ENCODE measurements at places on chromosomes 16 and 17.
A peak's percentile ranks its signal among the peaks of the same experiment; 100 is the strongest.

DNA sequence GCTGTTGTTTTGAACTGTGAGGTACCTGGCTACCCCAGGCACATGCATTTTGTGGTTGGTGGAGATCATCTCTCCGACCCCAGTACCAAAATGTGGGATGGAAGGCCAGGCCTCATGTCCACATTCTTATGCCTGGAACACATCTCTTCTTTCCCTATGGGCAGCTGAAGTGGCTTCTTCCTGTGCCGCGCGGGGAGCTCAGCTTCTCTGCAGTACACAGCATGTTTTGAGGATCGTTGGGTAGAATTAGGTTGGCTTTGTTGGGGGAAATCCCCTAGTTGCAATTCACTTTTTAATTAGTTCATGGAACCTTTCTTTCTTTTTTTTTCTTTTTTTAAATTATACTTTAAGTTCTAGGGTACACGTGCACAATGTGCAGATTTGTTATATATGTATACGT, 242.1 kb downstream of the MSI2 start:
- DNase-seq = no peak

GRCh38 chr16:5905935-5906334, 808.3 kb upstream of the EEF2KMT start:
- no peak for DNase-seq

- no peak for DNase-seq
Measured at GRCh38 chr17:6648181-6648580, 3.2 kb downstream of the MED31 start.

DNA sequence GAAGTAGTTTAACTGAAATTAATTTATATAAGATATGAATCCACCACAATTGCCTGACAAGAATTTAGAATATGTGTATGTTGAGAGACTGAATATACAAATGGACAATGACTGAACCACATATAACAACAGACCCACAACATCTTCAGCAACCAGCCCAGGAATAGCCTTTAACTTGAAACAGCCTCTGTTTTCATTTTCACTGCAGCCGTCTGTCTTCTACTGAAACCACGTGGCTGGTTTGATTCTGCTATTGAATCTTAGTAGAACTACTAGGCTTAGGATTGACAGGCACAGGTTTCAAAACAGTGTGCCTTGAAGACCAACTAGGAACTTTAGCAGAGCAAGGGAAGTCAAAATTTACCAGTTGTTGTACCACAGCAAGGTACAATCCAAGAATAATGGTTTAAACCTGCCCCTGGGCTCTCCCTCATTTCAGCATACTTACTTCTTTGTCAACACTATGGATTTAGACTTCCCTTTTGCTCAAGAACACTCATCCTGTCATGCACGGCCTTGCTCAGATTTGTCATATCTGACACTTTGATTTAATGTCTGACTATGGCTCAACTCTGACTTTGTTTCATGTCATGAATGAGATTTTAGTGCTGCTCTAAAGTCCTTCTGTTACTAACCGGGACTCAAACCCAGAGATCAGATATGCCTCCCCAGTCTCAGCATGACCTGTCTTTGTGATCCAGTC, 355.0 kb downstream of the KIF2B start:
- no peak for DNase-seq

- no peak for DNase-seq
Measured at GRCh38 chr17:28290703-28291102, 28.3 kb upstream of the TMEM97 start.

- no peak for DNase-seq
Measured at GRCh38 chr17:10843811-10844210, 5.9 kb upstream of the PIRT start.

DNA sequence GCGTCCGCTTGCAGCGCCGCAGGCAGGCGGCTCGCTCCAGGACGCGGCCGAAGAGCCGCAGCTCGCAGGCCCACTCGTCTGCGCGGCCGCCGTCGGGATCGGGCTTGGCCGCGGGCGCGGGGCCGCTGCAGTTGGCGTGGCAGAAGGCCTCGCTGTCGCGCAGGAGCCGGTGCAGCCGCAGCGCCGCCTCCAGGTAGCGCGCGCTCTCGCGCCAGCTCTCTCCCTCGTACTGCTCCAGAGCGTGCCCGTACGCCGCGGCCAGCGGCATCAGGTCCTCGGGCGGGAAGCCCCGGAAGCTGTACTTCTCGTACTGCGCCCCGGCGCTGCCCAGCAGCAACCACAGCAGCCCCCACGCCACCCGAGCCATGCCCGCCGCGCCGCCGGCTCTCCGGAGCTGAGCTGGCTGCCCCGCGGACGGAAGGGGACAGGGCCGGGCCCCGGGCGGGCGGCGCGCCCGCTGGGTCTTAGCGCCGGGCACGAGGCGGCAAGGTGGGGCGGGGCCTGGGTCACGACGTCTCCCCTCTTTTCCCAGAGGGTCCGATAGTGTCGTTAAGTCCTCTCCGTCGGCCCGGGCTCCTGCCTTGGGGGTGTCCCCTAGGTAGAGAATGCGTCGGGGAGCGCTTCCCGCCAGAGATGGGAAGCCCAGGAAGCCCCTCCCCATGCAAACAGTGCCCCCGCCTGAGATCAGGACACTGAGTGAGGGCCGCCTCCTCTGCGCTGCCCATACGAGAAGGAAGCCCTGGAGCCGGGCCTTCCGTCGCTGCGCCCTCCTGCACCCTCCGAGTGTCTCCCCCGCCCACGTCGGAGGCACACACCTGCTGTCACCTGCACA, at the start of gene P3H4:
Gene P3H4 (minus strand): TSS at position 401 of the 832 bp plus-strand sequence. CDS start 34 bp downstream, at position 367.
- DNase-seq = peak; percentile 90

- no peak for DNase-seq
Measured at GRCh38 chr16:76125871-76126270, 151.3 kb upstream of the CNTNAP4 start.

GRCh38 chr17:17150448-17150800, 55.7 kb downstream of the PLD6 start:
- no peak for DNase-seq

DNA sequence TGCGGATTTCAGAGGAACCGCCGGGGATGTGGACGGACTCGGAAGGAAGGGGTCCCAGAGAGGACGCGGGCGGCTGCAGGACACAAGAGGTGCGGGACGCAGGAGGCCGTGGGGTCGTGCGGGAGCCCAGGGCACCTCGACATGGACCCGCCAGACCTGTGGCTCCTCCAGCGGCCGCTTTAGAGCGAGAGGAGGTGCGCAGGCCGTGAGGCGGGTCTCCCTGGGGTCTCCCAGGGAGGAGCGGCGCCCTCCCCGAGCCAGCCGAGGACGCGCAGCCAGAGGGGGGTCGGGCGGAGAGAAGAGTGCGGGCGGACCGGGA, 6.8 kb upstream of the FLYWCH1 start:
- peak; percentile 71 for DNase-seq

GRCh38 chr17:76092526-76093413, 10.8 kb downstream of the EXOC7 start:
- no peak for DNase-seq

DNA sequence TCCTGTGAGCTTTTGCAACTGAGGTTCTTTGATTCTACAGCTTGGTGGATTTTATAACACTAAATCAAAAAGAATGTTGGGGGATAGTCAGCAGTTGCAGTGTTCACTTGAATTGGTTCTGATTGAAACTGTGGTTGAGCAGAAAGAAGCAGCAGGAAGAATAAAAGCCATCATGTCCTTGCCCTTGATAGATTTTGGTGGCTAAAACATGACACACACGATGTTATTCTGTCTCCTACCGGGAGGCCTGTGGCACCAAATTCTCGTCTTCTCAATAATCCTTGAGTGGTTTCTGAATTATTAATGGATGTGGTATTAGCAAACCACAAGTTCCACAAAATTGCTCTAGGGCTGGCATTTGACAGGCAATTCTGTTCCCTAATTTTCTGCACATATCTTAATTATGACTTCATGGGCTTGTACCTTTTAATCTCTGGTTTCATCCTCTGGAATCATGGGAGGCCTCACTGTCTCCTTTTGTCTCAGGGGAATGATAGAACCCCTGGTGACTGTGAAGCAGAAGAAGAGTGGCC, 338.2 kb downstream of the SNX29 start:
- DNase-seq = no peak

DNA sequence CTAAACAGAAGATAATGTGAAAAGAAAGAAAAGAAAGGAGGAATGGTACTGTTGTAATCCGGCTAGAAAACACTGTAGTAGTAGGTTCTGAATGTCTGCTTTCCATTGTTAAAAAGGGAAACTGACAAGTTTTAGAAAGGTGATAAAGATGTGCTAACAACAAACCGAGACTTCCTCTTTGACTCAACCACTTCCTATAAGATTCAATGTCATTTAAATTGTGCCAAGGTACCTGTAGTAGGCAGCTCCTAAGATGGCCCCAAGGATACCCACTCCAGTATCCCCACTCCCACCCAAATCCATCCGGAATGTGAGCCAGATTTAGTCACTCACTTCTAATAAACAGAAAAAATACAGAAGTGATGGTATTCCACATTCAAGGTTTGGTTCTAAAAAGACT, 31.2 kb downstream of the XYLT1 start:
- no peak for DNase-seq

DNA sequence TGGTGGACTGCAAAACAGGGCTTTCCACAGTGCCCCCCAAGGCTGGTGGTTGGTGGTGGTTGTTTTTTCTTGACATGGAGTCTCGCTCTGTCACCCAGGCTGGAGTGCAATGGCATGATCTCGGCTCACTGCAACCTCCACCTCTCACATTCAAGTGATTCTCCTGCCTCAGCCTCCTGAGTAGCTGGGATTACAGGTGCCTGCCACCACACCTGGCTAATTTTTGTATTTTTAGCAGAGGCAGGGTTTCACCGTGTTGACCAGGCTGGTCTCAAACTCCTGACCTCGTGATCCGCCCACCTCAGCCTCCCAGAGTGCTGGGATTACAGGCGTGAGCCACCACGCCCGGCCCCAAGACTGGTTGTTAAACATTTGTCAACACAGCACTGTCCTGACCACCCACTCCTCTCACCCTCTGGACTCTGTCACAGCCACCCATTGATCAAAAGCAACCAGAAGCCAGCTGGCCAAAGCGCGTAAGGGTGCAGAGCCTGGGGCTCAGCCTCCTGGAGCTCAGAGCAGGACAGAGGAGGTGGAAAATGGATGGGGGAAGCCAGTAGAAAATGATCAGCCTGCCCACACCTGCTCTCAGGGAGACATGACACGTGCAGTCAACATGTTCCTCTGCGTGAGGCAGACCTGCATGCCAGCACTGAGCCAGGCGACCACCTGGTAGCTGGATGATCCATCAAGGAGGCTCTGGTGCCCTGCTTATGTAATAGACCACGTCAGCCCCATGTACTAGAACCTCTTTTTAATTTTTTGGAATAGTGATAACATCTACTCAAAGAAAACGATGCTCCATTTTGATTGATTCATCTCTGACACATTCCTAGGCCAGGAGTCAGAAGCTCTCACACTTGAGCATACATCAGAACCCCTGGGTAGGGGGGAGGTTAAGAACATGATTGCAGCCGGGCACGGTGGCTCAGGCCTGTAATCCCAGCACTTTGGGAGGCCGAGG, 14.8 kb upstream of the OSGIN1 start:
- DNase-seq = no peak

DNA sequence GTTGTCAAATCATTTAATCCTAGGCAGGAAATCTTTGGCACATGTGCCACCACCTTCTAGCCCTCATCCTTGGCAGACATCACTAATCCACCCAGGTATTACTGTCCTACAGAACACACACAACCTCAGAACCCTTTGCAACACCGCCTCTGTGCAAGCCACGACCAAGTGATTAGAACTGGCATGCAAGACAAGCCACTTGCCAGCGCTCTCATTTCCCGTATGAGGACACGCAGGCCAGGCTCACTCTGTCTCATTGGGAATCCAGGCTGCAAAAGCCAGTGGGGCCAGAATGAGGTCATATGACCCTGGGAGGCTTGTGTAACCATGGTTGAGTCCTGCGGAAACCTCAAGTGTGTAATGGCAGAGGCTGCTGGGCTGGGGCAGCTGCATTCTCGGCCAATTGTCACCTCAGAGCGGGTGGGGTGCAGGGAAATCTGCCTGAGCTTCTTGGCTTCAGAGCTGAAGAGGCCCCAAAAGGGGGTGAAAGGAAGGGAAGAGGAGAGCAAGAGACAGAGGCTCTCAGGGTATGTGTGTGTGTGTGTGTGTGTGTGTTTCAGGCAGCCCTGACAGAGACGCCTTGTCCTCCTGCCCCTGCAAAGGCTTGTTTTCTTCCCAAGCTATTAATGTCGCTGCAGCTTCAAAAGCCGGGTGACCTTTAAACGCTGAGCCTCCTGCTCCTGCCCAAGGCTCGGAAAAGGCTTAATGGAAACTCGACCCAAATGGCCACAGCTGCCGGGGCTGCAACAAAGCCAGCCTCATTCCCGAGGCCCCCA, 43.2 kb upstream of the MRPS23 start:
- DNase-seq = no peak

- DNase-seq = peak; percentile 80
Measured at GRCh38 chr17:82497483-82498405, 21.8 kb upstream of the FOXK2 start.

DNA sequence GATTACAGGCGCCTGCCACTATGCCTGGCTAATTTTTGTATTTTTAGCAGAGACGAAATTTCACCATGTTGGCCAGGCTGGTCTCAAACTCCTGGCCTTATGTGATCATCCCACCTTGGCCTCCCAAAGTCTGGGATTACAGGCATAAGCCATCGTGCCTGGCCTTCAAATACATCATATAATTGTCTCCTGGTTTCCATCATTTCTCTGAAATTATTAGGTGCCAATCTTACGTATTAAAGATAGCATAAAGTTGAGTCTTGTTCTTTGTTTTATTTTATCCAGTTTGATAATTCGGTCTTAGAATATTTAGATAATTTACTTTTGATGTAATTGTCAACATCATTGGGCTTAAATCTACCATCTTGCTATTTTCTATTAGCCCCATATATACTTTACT, 32.8 kb upstream of the TMEM92 start:
- DNase-seq = no peak

DNA sequence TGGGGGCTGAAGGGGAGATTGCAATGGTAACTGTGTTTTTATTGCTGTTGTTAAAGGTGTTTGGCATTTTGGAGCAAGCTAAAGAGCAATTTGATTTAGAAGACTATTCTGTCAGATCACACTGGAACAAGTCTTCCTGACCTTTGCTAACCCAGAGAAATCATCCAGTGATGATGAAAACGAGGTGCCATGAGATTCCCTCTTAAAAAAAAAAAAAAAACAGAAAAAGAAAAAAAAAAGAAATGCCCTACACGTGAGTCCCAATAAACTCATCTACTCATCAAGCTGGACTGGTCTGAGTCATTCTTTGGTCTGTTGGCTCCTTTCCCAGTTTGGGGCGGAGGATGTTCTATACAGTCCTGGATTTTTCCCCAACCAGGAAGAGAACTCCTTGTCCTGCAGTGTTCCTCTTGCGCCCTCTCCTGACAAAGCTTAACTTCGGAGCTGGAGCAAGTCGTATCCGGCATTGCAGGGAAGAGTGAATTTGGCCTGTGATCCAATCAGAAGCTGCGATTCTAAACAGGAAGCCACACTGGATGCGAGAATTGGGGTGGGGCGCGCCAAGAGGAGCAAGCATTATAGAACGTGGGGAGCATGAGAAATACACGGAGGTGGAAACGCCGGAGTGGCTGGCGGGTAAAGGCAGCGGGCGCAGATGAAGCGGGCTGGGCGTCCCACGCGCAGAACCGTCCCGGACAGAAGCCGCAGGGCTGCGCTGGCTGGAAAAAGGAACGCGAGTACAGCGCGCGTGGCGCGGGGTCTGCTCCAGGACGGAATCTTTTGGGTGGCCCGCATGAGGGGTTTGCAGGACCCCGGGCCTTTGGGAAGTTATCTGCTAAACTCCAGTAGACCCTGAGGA, 22.4 kb upstream of the CRYM start:
- peak; percentile 75 for DNase-seq
